ENCODE measurements at places on chromosomes 2 and 18.

GRCh38 chr2:27379836-27380625 is 503 bp downstream of the ZNF513 start:
- H3K4me1 ChIP-seq, result peaks cover 28% of the 10 kb centered on the region
- H3K36me3 ChIP-seq, result peaks cover 26% of the 10 kb centered on the region
- DNase-seq, result peak; percentile 88
- peak overlapping the region; percentile 68 for H3K4me3 ChIP-seq

- H3K27me3 ChIP-seq, result no peaks in the 10 kb centered on the region
- no peak overlapping the region for H3K4me3 ChIP-seq
- DNase-seq, result no peak
- no peak overlapping the region for H3K27ac ChIP-seq
- no peaks in the 10 kb centered on the region for H3K36me3 ChIP-seq
Observed at GRCh38 chr18:28267878-28268625, 91.1 kb upstream of the CDH2 start.

- no peak for DNase-seq
- no peaks in the 10 kb centered on the region for H3K36me3 ChIP-seq
- no peak overlapping the region for H3K27ac ChIP-seq
- no peak overlapping the region for H3K4me3 ChIP-seq
- no peaks in the 10 kb centered on the region for H3K27me3 ChIP-seq
- H3K4me1 ChIP-seq, result no peaks in the 10 kb centered on the region
Observed at GRCh38 chr2:139622691-139623090, 842.5 kb upstream of the NXPH2 start.

GRCh38 chr2:232234922-232235615 is 143.5 kb upstream of the ALPP start:
- H3K27me3 ChIP-seq, result no peaks in the 10 kb centered on the region
- H3K36me3 ChIP-seq, result peaks cover 6% of the 10 kb centered on the region
- H3K27ac ChIP-seq, result no peak overlapping the region
- H3K4me3 ChIP-seq, result no peak overlapping the region
- H3K4me1 ChIP-seq, result no peaks in the 10 kb centered on the region

GRCh38 chr2:68762665-68763064 is 28.1 kb downstream of the ARHGAP25 start:
- no peaks in the 10 kb centered on the region for H3K4me1 ChIP-seq
- no peaks in the 10 kb centered on the region for H3K36me3 ChIP-seq
- no peak for DNase-seq
- H3K4me3 ChIP-seq, result no peak overlapping the region
- H3K27ac ChIP-seq, result no peak overlapping the region
- H3K27me3 ChIP-seq, result no peaks in the 10 kb centered on the region

DNA sequence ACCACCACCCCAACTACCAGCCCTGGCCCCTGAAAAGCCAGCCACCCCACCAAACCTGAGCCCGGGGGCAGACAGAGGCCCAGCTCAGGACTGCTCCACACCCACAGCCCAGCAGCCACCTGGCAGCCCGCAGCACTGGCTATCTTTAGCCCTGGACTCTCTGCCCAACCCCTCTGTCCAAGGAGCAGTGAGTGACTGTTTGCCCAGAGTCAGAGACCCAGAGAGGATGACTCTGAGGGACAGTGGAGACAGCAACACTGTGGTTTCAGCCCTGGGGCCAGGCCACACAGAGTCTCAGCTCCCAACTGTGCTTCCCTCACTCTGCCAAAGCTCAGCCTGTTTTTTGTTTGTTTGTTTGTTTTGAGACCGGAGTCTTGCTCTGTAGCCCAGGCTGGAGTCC is 32.6 kb downstream of the BIN1 start:
- no peaks in the 10 kb centered on the region for H3K27me3 ChIP-seq
- peaks cover 6% of the 10 kb centered on the region for H3K36me3 ChIP-seq
- H3K4me1 ChIP-seq, result no peaks in the 10 kb centered on the region
- DNase-seq, result no peak
- no peak overlapping the region for H3K27ac ChIP-seq
- H3K4me3 ChIP-seq, result no peak overlapping the region

GRCh38 chr18:26057344-26057773 is 33.1 kb downstream of the SS18 start:
- no peak for DNase-seq
- no peaks in the 10 kb centered on the region for H3K27me3 ChIP-seq
- peaks cover 49% of the 10 kb centered on the region for H3K36me3 ChIP-seq
- H3K27ac ChIP-seq, result no peak overlapping the region
- no peaks in the 10 kb centered on the region for H3K4me1 ChIP-seq

GRCh38 chr2:189566046-189566445 is 14.5 kb downstream of the SLC40A1 start:
- no peak overlapping the region for H3K4me3 ChIP-seq
- peak; percentile 75 for DNase-seq
- no peaks in the 10 kb centered on the region for H3K27me3 ChIP-seq
- peaks cover 51% of the 10 kb centered on the region for H3K36me3 ChIP-seq
- peaks cover 93% of the 10 kb centered on the region for H3K4me1 ChIP-seq
- H3K27ac ChIP-seq, result peak overlapping the region; percentile 79

- no peak overlapping the region for H3K27ac ChIP-seq
- DNase-seq, result no peak
- no peak overlapping the region for H3K4me3 ChIP-seq
- no peaks in the 10 kb centered on the region for H3K36me3 ChIP-seq
- no peaks in the 10 kb centered on the region for H3K4me1 ChIP-seq
Observed at GRCh38 chr2:132651115-132652045, 18.6 kb downstream of the LYPD1 start.

GRCh38 chr2:86293612-86294011 is 43.8 kb downstream of the REEP1 start:
- DNase-seq, result no peak
- peaks cover 13% of the 10 kb centered on the region for H3K4me1 ChIP-seq
- no peak overlapping the region for H3K27ac ChIP-seq
- H3K36me3 ChIP-seq, result no peaks in the 10 kb centered on the region

DNA sequence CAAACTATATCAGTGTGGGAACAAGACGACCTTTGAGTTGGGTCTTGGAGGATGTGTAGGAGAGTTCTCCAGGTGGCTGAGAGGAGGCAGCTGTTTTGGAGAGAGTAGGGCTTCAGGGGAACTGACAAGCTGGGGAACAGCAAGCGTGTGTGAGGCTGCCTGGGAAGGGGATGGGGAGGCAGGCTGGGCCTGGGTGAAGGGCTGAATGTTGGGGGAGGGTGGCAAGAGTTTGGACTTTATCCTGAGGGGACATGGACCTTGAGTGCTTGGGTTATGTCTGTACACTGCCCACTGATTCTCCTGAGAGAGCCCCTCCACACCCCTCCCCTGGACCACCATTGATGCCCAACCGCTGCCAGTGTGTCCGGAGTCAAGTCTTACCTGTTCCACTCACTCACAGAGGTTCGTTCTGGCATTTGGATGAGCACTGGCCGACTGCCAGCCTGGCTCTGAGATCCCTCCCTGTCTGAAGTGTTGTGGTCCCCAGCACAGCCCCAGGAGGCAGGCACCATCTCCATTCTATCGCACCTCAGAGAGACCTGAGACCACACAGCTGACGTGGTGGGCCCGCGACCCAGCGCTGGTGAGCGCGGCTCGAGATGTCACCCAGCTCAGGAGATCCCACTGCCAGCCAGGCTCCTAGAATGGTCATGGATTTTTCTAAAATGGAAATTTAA is 59.5 kb downstream of the DCDC2C start:
- no peak for DNase-seq
- H3K27ac ChIP-seq, result no peak overlapping the region
- H3K36me3 ChIP-seq, result no peaks in the 10 kb centered on the region
- H3K27me3 ChIP-seq, result no peaks in the 10 kb centered on the region
- no peaks in the 10 kb centered on the region for H3K4me1 ChIP-seq
- H3K4me3 ChIP-seq, result no peak overlapping the region

GRCh38 chr18:79526468-79527460 is 131.0 kb downstream of the NFATC1 start:
- DNase-seq, result peak; percentile 34
- H3K36me3 ChIP-seq, result peaks cover 21% of the 10 kb centered on the region
- H3K27me3 ChIP-seq, result no peaks in the 10 kb centered on the region

GRCh38 chr18:33316146-33316587 is 124.4 kb downstream of the CCDC178 start:
- H3K4me1 ChIP-seq, result no peaks in the 10 kb centered on the region
- H3K27ac ChIP-seq, result no peak overlapping the region
- no peaks in the 10 kb centered on the region for H3K36me3 ChIP-seq

- no peak overlapping the region for H3K4me3 ChIP-seq
- DNase-seq, result no peak
- no peaks in the 10 kb centered on the region for H3K4me1 ChIP-seq
- H3K27me3 ChIP-seq, result peaks cover 3% of the 10 kb centered on the region
- no peak overlapping the region for H3K27ac ChIP-seq
Observed at GRCh38 chr2:172228177-172228808, 125.6 kb upstream of the DLX2 start.

DNA sequence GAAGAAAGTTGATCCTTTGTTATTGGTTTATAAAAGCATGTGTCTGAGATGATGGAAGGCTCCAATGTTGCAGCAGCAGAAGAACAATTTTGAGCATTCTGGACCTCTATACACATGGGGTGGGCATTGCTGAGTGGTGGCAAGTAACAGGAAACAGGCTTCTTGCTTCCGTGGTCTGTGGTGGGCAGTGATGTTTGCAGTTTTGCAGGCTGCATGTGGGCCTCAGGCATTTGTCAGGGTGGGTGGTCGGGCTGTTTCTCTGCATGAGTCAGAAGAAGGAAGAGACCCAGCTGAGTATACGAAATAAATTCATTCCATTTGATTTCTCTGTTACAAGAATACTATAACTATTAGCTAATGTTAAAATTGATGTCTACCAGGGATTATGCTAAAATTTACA is 239.5 kb upstream of the COL3A1 start:
- H3K4me1 ChIP-seq, result no peaks in the 10 kb centered on the region
- no peak overlapping the region for H3K4me3 ChIP-seq
- H3K36me3 ChIP-seq, result no peaks in the 10 kb centered on the region
- no peaks in the 10 kb centered on the region for H3K27me3 ChIP-seq
- H3K27ac ChIP-seq, result no peak overlapping the region

DNA sequence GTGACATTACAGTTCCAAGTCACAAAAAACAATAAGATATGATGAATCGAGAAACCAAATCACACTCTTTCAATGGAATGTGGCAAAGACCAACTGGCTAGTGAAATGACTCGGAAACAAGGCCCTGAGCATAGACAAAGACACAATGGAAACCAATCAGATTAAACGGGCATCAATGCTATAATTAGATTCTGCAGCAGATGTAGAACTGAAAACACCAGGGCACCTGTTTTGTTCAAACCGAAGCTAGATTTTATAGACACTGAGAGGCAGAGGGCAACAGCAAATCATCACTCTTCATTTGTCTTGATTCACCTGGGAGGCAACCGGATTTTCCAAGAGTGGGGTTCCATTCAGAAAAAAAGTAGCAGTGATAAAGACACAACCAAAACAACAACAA is 92.8 kb upstream of the BARD1 start:
- H3K27me3 ChIP-seq, result no peaks in the 10 kb centered on the region
- no peak overlapping the region for H3K4me3 ChIP-seq
- H3K4me1 ChIP-seq, result no peaks in the 10 kb centered on the region
- no peak for DNase-seq
- H3K27ac ChIP-seq, result no peak overlapping the region

DNA sequence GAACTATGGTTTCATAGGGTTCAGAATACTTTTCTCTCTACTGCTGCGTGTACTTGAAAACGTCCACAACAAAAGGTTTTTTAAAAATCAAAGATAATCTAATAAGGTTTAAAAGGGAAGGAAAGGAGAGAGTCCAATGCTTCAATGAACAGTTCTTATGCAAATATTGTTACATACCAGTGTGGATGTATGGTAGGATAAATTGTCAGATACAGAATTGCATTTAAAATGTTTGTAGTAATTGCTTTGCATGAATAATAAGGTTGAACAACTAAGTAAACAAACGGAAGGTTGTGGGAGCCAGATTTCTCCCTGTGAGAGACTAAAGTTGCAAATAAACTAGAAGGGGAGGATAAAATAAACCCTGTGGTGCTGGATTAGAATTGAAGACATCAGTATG is 53.8 kb upstream of the RBBP8 start:
- no peaks in the 10 kb centered on the region for H3K36me3 ChIP-seq
- no peak overlapping the region for H3K4me3 ChIP-seq
- no peak for DNase-seq
- no peak overlapping the region for H3K27ac ChIP-seq
- no peaks in the 10 kb centered on the region for H3K27me3 ChIP-seq

- H3K27ac ChIP-seq, result no peak overlapping the region
- no peak for DNase-seq
- no peak overlapping the region for H3K4me3 ChIP-seq
- H3K27me3 ChIP-seq, result no peaks in the 10 kb centered on the region
- no peaks in the 10 kb centered on the region for H3K36me3 ChIP-seq
Observed at GRCh38 chr2:183868707-183869106, 729.6 kb upstream of the ZNF804A start.

GRCh38 chr2:239326831-239327535 is 73.8 kb downstream of the HDAC4 start:
- H3K36me3 ChIP-seq, result no peaks in the 10 kb centered on the region
- H3K27me3 ChIP-seq, result no peaks in the 10 kb centered on the region
- H3K4me1 ChIP-seq, result no peaks in the 10 kb centered on the region
- no peak for DNase-seq
- H3K4me3 ChIP-seq, result no peak overlapping the region

DNA sequence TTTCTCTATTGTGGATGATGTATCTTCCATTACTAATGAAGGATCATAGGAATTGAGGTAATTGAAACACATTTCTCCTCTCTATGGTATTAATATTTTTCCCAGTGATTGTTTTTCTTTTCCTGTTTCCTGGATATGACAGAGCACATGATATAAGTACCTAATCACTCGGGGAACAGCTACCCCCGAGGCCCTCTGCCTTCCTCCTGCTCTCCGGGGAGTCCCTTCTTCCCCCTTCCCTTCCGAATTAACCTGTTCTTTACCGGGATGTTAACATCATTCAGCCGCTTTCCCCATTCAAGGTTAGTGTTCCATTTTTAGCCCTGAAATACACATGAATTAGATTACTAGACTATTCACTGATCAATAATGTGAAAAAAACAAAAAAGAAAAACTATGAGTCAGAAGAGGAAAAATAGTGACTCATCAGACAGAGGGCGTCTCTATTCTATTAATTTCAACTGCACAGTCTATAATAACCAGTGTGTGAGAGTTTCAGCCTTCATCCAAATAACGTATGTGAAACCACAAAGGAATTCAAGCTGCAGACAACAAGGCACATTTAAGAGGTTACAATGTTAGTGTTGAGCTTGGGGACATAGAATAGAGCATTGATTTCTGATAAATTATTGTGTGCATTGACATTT is 450.8 kb downstream of the DLGAP1 start:
- no peak for DNase-seq
- H3K27me3 ChIP-seq, result no peaks in the 10 kb centered on the region
- H3K4me3 ChIP-seq, result no peak overlapping the region
- peaks cover 9% of the 10 kb centered on the region for H3K4me1 ChIP-seq

- H3K27ac ChIP-seq, result no peak overlapping the region
- peak; percentile 42 for DNase-seq
- H3K4me3 ChIP-seq, result no peak overlapping the region
- H3K36me3 ChIP-seq, result no peaks in the 10 kb centered on the region
- no peaks in the 10 kb centered on the region for H3K27me3 ChIP-seq
- H3K4me1 ChIP-seq, result no peaks in the 10 kb centered on the region
Observed at GRCh38 chr2:239455436-239456203, 54.8 kb upstream of the HDAC4 start.
